Gastrocnemius medialis (tissue), 4 donors: ENCODE measurements at places on chromosomes 7 and 10. TPM values are rescaled to one million over a fixed set of nuclear protein-coding genes. Genes with fewer than 3 reads are reported as not detected.

The OPN4 gene
- 0.92 TPM for total RNA-seq

The ITIH5 gene
- 3.9 TPM for total RNA-seq

DNA sequence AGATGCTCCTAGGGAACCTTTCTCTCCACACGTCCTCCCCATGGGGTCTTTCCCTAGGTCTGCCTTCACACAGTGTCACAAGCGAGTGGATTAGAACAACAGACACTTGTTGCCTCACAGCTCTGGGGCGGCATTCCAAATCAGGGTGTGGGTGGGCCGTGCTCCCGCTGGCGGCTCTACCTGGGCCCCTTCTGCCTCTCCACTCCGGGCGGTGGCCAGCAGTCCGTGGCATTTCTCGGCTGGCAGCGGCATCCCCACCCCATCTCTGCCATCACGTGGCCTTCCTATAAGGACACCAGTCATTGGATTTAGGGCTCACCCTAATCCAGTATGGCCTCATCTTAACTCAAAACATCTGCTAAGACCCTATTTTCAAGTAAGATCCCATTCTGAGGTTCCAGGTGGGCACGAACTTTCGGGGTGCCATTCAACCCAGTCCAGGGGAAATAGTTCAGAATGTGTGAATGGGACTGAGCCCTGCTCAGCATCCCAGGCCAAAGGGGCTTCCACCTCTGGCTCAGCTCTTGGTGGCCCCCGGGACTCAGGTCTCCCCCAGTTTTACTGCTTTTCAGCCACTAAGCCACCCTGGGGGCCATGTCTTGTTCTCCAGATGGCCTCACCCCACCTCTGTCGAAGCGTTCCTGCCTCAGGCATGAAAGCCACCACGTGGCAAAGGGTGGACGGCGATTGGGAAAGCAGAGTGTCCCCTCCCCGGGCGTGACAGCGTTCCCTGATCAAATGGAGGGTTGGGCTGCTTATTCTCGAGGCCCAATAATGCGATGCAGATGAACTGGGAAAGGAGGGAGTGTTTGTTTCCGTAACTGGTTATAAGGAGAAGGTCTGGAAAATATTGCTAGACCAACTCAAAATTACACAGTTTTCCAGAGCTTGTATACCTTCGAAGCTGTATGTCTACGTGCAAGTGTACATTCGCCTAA is 350.0 kb downstream of the GLRX3 start:
- DNase-seq = no peak

The ZP3 gene
- 1.1 TPM for total RNA-seq

DNA sequence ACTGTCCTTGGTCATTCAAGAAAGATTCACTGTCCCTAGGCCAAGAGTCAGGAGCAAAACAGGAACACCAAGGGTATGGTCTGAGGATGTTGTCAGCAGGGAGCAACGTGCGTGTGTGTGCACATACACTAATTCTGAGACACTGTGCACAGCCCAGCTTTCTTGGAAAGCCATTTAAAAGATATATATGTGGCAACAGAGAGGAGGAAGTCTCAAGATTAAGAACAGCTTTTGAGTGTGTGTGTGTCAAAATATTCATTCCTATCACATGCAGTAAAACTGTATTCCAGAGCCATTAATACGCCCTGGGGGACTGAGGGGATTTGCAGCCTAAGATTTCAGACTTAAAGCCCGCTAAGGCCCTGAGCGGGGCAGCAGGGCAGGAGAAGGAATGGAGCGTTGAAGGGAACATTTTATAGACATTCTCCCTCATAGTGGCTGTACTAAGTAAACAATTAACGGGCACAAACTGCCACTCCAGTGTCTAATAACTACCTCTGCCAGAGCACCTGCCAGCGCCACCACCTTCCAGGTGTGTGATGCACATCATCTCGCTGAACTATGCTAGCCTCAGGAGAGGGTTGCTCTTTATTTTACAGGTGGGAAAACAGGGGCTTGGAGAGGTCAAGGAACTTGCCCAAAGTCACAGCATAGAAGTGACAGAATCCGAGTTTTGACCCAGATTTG is 2.0 kb downstream of the NOD1 start:
- no peak for DNase-seq

GRCh38 chr7:91165846-91166230 is 98.4 kb upstream of the FZD1 start:
- no peak for DNase-seq
